ENCODE measurements at places on chromosomes 7 and 10.

GRCh38 chr10:51023636-51024035 is 50.7 kb upstream of the PRKG1 start:
- DNase-seq, result no peak

DNA sequence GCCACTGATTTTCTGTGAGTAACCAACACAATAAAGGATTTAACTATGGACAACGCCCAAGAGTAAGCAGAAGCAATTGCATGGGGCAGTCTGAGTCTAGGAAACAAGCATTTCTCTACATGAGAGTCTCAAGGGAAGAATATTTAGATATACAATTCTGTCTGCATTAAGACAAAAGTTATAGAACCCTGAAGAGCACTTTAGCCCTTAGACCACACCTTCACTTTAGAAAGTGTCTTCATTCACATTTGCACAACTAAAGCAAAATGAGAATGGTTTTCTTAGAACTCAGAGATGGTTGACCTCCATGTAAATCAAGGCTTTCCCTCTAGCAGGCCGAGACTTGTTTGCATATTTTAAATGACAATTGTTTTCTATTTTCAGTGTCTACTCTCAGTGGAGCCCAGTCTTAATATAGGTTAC is 25.5 kb upstream of the TRIM24 start:
- DNase-seq, result no peak

- no peak for DNase-seq
Observed at GRCh38 chr7:22043367-22043766, 97.7 kb upstream of the CDCA7L start.

DNA sequence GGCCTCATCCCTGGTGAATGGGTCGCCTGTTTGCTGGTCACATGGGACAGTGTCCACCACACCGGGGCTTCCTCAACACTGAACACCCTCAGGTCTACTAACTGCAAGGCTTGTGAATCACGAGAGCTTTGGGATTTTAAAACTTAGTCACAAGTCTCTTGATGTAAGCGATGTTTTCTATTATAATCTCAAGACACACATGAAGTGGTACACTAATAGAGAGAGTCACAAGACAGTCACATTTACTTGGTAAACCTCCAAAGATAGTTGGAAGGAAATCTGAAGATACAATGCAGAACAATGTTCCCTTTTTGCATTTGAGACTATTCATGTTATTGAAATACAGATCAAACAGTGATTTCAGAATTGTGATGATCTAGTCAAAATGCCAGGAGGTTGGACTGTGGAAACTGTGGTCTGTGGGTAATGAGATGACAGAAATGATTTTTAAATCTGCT is 233.1 kb upstream of the KLF6 start:
- DNase-seq, result no peak

DNA sequence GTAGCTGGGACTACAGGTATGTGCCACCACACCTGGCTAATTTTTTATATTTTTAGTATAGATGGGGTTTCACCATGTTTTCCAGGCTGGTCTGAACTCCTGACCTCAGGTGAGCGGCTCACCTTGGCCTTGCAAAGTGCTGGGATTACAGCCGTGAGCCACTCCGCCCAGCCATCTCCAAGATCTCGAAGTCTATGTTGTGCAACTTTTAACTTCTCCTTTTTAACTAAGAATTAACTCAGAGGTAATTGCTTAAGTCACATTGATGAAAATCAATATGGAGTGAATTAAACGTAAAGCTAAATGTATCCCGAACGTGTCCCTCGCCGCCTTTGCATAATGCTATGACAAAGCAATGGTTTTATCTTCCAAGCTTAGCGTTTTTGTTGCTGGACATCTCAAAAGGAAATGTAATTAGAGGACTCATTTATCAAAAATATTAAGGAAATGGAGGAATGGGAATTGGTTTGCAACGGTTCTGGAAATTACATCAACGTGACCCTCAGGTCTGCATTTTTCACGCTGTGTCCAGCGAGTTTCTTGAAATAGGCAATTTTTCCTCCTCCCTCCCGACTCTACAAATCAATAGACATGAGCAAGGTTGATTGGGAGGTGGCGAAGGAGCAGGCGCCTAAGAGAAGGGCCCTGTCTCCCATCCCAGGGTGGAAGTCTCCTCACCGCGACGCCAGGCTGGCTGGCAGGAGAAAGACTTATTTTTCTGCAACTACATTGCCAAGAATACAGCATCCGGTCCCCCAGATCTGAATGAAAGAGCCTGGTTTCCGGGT is 89.8 kb downstream of the TMEM130 start:
- no peak for DNase-seq

All from sciatic nerve (tissue), 2 donors.